ENCODE measurements at places on chromosomes 7 and 10.
A peak's percentile ranks its signal among the peaks of the same experiment; 100 is the strongest.

GRCh38 chr7:173209-173918 is 19.0 kb upstream of the FAM20C start:
- no peak for DNase-seq

DNA sequence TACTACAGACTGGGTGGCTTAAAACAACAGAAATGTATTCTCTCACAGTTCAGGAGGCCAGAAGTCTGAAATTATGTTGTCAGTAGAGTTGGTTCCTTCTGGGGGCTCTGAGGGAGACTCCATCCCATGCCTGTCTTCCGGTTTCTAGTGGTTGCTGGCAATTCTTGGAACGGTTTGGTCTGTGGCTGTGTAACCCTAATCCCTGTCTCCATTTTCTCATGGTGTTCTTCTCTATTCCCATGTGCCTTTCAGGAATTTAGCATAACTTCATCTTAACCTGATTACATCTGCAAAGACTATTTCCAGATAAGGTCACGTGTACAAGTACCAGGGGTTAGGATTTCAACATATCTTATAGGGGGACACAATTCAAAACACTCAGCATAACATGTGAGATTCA is 73.2 kb downstream of the FAM241B start:
- no peak for DNase-seq

DNA sequence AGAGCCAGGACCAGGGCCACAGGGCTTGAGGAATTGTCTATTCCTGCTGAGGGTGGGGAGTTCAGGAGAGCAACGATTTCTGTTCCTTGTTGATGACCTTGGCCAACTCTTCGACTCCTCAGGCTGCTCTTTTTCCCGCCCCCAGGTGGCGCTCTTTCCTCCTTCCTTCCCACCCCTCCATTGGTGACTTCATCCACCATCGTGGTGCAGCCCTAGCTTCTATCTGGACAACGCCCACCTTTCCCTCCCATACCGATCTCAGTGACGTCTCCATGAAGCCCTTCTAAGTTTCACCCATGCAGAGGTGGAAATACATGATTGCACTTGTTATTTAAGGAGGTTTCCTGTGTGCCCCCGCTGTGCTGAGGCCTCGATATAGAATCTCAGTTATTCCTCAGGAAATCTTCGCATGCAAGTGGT is 22.1 kb upstream of the CARD11 start:
- DNase-seq: peak; percentile 13

GRCh38 chr7:155380221-155380861 is 77.6 kb upstream of the EN2 start:
- peak; percentile 49 for DNase-seq

DNA sequence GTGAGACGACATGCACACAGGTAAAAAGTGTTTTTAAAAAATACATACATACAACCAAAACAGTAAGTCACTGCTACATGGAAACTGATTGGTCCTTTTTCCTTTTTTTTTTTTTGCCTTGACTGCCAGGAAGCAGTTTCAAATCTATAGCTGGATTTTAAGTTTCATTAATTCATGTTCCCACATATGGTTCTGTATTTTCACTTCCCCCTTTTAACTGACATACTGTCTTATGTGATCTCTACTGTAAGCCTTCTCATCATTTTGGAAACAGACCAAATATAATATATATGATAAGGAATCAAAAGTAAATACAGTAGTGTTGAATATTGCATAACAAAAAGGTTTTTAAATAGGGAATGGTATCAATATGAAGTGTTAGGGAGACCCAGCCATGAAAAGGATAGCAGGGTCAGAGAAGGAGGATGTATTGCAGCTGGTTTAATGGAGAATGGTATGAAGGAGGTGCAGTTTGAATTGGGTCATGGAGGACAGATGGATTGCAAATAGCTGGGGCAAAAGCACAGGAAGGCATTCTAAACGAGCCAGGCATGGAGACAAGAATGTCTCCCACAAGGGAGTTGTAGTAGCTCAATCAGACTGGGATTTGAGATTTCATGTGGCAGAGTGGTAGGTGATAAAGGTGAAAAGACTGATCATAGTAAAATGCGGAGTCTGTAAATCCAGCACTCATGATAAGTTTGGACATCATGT is 5.4 kb downstream of the CAV1 start:
- DNase-seq: no peak

- no peak for DNase-seq
Measured at GRCh38 chr7:12139416-12139815, 71.7 kb upstream of the TMEM106B start.

DNA sequence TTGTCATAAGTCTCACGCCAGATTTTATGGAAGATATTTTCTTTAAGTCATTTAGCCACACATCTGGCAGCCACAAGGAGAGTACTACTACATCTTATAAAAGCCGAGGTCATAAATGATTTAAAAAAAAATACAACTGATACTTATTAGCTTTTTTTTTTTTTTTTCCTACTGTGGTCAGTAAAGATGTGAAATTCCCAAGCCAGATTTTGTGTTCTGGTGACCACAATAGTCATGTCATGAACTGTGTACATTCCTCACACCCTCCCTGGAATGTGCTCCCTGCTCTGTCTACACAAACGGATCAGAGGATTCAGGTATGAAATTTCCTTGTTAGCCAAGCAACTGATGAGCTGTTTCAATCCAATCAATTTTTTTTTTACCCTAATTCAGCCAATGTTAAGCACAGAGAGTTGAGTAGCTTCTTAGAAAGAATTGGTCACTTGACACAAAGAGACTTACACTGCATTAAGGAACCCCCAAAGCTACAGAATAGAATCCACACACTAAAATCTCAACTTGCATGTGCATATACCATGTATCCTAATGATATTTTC is 54.7 kb downstream of the CHRM2 start:
- DNase-seq: no peak

GRCh38 chr10:61919646-61920215 is 18.2 kb downstream of the ARID5B start:
- no peak for DNase-seq

DNA sequence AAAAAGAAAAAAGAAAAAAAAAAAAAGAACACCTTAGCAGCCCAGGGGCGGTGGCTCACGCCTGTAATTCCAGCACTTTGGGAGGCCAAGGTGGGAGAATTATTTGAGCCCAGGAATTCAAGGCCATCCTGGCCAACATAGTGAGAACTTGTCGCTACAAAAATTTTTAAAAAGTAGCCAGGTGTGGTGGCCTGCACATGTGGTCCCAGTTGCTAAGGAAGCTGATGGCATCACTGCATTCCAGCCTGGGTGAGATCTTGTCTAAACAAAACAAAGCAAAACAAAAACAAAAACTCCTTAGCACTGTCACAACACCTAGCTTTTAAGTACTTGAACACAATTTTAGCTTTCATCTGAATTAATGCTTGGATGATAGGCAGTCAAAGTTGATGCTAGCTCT is 86.3 kb upstream of the MKLN1 start:
- no peak for DNase-seq

DNA sequence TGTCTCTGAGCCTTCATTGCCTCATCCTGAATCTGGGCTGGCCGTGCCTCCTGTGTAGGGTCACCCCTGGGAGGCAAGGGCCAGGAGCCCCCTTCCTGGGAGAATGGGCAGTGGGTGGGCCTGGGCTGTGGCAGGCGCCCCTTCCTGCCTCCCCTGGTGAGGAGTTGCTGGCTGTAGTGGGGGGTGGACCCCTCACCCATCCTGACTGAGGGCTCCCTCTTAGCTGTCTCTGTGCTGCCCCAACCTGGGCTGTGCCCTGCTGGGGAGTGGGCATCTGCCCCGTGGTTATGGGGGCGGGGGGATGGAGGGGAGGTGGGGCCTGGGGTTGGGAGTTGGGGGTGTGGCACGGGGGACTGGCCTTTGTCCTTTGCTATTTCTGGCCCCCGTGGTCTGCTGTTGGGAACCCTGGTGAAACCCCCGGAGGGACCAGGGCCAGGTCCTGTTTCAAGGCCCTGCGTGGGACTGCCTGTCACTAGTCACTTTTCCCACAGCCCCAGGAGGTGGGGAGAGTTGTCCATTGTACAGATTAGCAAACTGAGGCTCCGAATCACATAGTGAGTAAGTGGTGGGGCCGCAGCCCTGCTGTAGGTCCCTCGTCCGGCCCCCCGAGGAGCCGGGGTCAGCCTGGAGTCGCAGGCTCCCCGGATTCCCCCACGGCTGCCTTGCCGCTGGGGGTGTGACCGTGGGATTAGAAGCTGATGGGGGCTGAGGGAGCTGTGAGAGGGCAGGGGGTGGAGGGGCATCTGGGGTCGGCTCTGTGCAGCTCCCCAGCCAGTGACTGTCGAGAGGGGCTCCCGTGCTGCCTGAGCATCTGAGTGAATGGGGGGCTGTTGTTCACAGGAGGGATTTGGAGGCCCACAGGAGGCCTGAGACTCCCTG is 2.7 kb downstream of the TTYH3 start:
- DNase-seq: no peak

DNA sequence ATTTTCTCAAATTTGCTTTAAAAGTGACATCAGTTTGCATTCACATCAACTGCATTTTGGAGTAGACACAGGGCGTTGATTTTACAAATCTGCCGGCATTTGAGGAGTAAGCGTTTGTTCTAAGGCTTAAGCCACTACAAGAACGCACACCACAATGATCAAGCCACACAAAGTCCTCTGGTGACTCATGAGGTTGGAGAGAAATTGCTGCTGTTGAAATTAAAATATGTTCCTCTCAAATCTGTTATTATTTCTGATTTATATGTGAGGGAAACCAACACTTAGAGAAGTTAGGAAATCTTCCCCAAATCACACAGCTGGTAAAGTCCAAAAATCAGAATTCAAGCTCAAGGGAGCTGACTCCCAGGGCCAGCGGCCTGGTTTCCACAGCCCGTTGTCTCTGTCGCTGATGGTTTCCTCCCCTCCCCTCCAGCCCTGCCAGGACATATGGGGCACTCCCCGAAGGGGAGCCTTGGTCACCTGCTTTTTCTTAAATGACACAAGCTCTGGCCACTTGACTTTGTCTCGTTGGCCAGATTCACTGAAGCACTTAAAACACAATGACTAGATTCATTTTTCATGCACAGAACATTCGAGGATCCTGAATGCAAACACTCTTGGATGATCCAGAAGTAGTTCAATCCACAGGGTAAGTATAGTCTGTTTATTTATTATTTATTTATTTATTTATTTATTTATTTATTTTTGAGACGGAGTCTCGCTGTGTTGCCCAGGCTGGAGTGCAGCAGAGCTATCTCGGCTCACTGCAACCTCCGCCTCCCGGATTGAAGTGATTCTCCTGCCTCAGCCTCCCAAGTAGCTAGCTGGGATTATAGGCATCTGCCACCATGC is 29.2 kb upstream of the KLF6 start:
- no peak for DNase-seq

GRCh38 chr10:18683427-18683826 is 24.2 kb downstream of the ARL5B start:
- no peak for DNase-seq

DNA sequence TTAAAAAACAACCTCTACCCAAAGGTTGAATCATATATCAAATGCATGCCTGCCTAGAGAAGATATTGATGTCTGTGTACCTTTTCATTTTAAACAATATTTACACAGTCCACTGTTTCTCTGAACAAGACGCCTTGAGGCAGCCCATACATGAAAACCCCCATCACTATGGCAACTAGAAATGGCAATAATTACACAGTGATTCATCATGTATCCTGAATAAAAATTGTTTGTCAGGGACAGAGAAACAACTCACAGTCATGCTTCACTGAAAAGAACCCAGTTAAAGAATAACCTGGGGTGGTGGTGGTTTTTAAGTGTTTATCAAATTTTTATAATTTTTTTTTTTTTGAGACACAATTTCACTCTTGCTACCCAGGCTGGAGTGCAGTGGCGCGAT is 19.7 kb downstream of the DNAJC12 start:
- no peak for DNase-seq

GRCh38 chr7:16028636-16029035 is 342.2 kb upstream of the MEOX2 start:
- no peak for DNase-seq

GRCh38 chr10:30493609-30494530 is 59.9 kb downstream of the MAP3K8 start:
- no peak for DNase-seq

All from prostate gland (tissue), 2 donors.